Activated T-cell treated with anti-CD3 and anti-CD28 coated beads for 4 hours (primary cell): ENCODE measurements at places on chromosomes 2 and 18.

DNA sequence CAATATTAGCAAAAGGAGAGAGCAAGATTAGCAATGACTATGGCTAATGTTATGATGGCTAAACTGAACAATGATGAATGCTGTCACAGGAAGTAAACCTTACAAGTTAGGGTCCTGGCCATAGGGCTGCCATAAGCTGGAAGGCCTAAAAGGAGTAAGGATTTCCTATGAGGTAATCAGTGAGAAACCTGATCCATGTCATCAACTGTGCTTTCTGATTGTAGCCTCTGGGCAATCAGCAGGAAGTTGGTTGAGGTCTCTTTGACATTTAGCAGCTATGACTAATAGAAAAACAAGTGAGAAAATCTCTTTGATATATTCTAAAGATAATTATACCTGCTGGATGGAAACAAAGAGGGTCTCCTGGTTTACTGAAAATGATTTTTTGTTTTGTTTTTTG lies 193.0 kb downstream of the RAB3GAP1 start:
- DNase-seq = no peak

DNA sequence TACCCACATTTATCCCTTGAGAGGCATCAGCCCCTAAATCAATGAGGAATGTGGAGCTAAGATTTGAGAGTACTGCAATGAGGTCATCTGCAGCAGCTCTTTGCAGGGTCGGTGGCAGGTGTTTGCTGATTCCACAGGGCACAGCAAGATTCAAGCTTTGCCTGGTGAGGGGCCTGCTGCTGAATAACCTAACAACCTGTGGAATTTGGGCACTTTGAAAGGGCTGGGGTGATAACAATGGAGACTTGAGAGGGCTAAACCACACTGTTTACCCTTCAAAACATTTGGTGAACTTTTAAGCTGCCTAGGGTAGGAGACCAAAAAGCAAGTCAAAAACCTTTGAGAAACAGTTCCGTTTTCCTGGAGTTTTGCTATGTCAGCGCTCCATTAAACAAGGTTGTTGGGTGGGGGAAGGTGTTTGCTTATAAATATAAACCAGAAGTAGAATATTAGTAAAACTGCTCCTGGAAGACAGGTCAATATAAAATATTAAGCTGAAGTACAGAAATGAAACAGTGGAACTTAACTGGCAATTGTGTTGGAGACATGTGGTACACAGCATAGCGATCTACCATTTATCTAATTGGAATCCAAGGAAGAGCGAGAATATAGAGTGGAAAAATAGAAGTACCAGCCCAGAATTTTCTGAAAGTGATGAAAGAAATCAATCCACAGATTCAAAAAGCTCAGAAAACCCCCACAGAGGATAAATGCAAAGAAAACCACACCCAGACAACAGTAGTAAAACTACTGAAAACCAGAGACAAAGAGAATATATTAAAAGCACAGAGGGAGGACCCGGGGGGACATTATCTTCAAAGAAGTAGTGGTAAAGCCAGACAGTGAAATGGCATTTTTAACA lies 15.7 kb downstream of the COPS8 start:
- no peak for DNase-seq

- no peak for DNase-seq
These were observed 68.6 kb downstream of the BARD1 start for GRCh38 chr2:214740867-214741395.

DNA sequence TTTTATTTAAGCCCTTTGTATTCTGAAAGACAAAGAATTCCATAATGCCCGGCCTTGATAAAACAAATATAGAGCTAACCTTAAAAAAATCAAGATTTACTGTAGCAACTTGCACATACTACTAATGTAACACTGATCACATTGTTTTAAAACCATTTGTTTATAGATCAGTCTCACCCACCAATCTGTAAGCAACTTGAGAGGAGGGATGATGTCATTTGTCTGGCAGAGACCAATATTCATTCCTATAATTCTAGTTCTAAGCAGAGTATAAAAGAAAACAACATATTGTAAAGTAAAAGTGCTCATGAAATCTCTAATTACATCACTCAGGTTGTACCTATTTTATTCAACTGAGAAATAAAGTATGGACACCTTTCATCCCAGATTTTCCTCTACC lies 380.6 kb downstream of the TGIF1 start:
- no peak for DNase-seq

GRCh38 chr2:112059671-112060070 lies 4.6 kb downstream of the TMEM87B start:
- DNase-seq = no peak

- no peak for DNase-seq
These were observed 252.5 kb downstream of the ETAA1 start for GRCh38 chr2:67649331-67650261.

DNA sequence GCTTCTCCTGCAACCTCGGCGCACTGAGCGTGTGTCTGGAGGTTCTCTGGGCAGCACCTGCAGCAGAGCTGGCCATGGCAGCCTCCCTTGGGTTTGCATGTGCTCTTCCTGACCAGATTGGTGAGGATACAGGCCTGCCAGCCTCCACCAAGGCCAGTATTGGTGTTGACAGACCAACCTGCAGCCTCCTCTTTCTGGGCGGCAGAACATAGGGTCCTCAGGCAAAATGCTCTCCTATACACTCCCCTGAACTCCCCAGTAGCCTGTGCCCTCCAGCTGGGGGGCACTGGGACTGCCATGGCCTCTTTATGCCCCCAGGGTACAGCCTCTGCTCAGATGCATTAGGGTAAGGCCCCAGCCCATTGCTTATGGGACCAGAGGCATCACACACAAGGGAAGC lies 131.9 kb upstream of the SPRED2 start:
- no peak for DNase-seq

DNA sequence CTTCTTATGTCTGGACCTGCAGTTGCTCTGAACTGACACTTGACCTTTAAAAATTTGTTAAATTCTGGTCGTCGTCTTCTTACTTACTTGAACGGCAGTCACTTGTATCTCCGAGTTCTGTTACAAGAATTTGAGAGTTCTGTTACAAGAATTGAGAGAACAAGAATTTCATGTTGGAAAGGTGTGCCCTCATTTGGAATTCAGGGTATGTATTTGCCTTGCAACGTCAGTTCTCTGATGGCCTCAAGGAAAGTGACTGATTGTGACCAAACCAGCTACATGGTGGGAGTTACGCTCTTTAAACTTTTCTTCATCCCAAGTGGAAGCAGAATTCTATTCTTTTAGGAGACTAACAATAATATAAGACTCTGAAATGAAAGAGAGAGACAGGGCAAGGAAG lies 320.0 kb upstream of the TRIB2 start:
- DNase-seq = no peak

DNA sequence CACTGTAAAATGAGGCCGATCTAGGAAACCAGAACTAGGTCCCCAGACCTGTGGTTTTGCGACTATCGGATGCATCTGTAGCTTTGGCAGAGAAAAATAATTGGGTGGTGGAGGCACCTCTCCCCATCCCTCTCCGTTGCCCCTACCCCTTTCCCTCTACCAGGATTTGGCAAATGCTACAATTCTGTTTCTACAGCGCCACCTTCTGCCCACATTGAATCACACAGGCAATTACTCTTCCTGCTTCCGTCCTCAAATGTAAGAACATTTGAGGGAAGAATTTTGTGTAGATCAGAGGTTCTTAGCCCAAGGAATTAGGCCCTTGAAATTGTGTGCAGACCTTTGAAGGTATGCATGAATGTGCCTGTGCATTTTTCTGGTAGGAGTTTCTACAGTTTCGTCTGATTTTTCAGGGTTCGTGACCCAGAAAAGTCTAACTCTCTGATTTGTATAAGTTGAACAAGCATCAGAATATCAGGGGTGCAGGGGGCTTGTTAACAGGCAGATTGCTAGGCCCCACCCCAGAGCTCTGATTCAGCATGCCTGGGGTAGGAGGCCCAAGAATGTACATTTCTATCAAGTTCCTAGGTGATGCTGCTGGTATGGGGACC lies 11.2 kb downstream of the ATP6V1B1 start:
- DNase-seq = peak; percentile 50

GRCh38 chr2:121076885-121077549 lies 208.0 kb downstream of the TFCP2L1 start:
- peak; percentile 43 for DNase-seq

DNA sequence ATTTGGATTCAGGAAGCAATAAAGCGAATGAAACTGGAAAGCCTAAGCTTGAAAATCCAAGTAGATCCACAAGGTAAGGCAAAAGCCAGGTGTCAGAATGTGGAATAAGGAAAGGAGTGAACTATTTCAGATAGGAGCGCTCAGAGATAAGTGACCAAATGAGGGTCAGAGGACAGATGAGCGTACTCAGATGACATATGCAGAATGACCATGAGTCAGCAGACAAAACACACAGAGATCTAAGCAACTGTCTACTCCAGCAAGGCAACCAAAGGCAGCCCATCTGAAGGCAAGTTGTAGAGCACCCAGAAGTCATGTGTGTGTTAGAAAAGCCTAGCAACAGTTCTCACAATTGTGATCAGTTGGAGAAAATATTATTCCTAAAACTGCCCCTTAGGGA lies 548.4 kb upstream of the FSHR start:
- no peak for DNase-seq

DNA sequence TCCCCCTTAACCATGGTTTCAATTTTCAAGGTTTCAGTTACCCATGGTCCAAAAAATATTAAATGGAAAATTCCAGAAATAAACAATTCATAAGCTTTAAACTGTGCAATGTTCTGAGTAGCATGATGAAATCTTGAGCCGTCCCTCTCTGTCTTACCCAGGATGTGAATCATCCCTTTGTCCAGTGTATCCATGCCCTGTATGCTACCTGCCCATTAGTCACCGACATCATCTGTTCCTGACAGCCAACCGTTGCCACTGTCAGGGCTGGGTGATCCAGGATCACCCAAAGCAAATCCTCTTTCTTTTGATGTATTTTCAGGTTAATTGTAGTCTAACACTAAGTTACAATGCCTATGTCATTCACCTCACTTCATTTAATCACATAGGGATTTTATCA lies 15.7 kb upstream of the OLA1 start:
- DNase-seq = no peak

DNA sequence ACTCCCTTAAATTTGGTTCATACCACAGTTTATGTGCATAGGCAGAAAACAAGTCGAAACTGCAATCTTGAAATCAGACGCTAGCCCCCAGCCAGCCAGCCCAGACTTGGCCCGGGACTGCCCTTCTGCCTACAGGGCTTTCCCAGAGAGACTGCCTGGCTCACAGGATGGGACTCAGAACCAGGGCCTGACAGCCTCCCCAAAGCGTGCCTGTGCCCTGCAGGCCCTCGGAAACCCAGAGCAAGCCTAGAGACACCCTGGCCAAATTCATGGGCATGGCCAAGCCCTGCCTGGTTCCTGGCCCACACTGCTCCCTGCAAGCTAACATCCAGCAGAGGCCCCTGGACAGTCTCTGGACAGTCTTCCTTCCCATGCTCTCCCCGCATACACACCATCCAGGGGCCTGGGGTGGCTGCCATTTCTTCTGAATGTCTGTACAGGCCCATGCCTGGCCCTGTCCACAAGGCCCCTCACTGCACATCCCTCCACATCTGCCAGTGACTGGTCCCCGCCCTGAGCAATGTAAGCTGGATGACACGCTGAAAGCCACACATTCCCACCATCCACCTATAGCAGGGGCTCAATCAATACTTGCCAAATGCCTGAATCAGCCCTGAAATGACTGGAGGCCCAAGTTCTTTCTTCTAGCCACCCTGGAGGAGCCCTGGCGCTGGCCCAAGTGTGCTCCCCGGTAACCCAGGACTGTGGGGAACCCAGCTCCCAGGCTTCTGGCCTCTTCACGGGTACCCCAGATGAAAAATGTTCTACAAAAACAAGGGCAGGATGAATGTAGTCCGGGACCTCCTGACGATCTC lies 73.1 kb downstream of the HDAC4 start:
- no peak for DNase-seq

DNA sequence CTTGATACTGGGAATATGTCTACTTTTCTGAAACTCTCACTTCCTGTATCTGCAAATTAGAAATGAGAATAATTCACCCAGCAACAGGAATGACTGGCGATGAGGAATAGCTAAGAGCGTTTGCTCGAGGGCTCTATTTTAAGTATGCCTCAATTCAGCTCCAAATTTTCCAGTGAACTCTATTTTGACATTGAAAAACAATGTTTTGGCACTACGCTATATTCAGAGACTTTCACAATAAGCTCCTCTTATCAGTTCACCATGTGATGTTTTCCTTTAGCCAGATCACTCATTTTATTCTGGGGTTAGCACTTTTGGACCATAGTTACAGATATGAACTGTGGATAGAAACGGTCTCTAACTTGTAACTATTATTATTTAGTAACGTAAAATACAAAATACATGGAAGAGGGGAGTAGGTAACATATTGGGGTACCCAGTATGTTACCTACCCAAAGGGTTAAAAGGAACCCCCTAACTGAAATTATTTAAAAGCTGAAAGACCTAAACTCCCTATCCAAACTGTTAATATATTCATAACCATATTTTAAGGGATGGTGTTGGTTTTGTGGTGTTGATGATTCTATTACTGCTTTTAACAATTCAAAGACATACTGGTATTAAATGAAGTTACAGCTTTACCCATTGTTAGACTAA lies 28.1 kb downstream of the SLC40A1 start:
- DNase-seq = no peak

GRCh38 chr2:275466-275865 lies 10.7 kb downstream of the ACP1 start:
- DNase-seq = no peak

- no peak for DNase-seq
These were observed 5.4 kb downstream of the MPPE1 start for GRCh38 chr18:11902522-11903292.

- no peak for DNase-seq
These were observed 295.1 kb downstream of the ASXL3 start for GRCh38 chr18:33873112-33873511.

GRCh38 chr2:67993329-67993728 lies 69.5 kb downstream of the C1D start:
- DNase-seq = no peak

DNA sequence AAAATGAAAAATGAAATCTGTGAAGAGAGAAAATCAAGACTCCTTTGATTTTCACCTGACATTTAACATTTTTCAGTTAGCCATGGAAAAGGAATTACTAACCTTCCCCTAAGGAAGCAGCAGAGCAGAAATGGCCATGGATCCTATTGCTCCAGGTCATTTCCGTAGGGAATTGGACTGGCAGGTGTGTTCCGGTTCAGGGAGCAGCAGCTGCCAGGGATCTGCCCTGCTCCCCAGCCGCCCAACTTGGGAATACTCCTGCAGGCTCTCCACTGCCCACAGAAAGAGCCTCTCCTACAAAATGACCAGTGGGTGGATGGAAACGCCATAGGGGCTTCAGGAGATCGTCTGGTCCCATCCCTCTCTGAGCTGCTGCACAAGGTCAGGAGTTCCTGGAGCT lies 86.0 kb upstream of the MAPK4 start:
- no peak for DNase-seq

GRCh38 chr2:67158718-67159117 lies 238.4 kb upstream of the ETAA1 start:
- no peak for DNase-seq

DNA sequence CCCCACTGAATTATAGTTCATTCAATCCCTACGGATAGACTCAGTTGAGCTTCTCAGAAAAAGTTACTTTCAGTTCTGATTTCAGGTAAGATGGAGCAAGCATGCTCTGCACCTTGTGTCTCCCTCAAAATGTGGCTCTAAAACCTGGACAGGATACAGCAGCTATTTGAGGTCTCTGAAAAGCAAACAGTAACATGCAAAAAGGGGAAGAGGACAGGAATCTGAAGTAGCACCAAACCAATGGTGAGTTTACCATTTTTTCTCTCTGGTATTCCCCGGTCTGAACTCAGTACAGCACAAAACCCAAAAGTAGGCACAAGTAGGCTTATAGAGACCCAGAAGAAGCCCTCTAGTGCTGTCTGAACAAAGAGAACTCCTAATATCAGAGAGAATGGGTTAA lies 34.1 kb downstream of the LANCL1 start:
- DNase-seq = no peak
